ENCODE measurements at places on chromosomes 5 and 9.

- DNase-seq = no peak
Observed at GRCh38 chr5:124580925-124581737, 165.3 kb downstream of the ZNF608 start.

GRCh38 chr5:107370396-107370968 lies 300.3 kb downstream of the EFNA5 start:
- no peak for DNase-seq

DNA sequence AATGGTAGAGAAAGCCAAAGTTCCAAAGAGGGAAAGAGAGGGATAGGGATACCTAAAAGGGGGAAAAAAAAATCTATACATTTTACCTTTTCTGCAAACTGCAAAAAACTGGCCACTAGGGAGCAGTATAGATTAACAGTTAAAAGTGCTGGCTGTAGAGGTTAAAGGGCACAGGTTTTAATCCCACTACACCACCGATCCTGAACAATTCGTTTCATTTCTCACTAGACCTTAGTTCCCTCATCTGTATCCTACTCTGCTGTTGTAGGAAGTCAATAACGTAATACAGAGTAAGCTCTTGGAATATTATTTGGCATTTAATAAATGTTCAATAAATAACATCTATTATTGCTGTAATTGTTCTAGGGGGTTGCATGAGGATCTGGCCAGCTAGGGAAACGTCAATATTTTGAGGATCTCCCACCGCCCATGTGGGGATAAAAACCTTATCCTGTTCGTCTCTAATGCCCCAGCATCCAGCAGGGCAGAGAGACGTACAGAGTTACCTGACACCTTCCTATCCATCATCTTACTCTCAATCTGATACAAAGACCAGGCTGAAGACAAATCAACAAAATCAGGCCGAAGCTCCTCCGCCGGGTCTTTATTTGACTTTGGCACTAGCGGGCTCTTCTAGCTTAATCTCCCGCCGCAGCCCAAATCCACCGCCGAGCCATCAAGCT lies 757 bp downstream of the CDC26 start:
- no peak for DNase-seq

GRCh38 chr5:115459855-115460341 lies 84.7 kb downstream of the FEM1C start:
- no peak for DNase-seq

DNA sequence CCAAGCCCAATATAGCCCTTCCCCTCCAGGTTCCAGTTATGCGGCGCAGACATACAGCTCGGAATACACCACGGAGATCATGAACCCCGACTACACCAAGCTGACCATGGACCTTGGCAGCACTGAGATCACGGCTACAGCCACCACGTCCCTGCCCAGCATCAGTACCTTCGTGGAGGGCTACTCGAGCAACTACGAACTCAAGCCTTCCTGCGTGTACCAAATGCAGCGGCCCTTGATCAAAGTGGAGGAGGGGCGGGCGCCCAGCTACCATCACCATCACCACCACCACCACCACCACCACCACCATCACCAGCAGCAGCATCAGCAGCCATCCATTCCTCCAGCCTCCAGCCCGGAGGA lies 6.3 kb downstream of the NR4A3 start:
- no peak for DNase-seq

DNA sequence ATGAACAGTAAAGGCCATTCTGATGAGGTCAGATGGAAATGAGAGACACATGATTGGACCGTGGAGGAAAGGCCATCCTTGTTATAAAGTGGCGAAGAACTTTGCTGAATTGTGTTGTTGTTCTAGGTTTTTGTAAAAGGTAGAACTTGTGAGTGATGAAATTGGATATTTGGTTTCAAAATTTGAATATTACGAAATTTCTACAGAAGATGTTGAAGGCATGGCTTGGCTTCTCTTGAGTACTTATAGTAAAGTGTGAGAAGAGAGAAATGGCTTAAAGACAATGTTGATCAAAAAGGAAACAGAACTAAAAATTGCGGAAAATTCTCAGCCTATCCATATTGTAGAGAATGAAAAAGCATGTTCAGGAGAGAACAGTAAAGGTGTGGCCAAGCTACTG lies 166.6 kb upstream of the S1PR3 start:
- no peak for DNase-seq

- no peak for DNase-seq
Observed at GRCh38 chr5:147036691-147037245, 158.2 kb upstream of the PPP2R2B start.

GRCh38 chr5:170849374-170849773 lies 12.4 kb upstream of the RANBP17 start:
- no peak for DNase-seq

DNA sequence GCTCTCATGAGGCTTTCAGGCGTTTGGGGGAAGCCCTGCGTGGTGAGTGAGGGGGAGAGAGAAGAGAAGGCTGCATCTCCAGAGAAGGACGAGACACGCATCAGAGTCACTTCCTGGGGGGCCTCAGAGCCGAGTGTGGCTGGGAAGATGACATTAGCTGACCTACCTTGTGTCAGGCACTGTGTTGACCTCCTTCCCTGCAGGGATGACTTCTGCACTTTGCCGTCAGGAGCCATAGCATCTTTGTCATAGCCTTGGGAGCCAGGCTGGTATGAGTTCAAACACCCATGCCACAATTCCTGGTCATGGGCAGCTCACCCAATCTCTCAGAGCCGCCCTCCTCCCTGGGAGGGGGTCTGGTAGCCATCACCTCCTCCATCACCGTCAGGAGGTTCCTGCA lies 17.3 kb downstream of the NEURL1B start:
- no peak for DNase-seq

GRCh38 chr9:1722404-1722803 lies 292.7 kb upstream of the SMARCA2 start:
- DNase-seq = no peak

- DNase-seq = no peak
Observed at GRCh38 chr9:132383462-132383883, 23.2 kb downstream of the TTF1 start.

DNA sequence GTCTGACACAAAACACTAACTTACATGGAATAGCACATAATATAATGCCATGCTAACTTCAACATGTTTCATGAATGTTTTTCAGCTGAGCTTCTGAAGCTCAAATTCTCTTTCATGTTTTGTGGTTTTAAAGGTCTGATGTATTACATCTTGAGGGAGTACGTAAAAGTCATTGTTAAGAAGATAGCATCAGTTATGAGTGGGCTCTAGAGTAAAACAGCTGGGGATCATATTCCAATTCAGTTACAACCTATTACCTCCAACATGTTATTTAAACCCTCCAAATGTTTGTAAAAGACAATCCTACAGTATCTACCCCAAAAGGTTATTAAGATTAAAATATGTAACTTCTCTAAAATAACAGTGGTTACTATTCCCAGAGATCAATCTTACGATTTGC lies 19.2 kb downstream of the CETN3 start:
- DNase-seq = no peak

- DNase-seq = no peak
Observed at GRCh38 chr9:92482329-92482728, at the start of gene ASPN. Gene ASPN (minus strand): TSS chr9:92482506.

DNA sequence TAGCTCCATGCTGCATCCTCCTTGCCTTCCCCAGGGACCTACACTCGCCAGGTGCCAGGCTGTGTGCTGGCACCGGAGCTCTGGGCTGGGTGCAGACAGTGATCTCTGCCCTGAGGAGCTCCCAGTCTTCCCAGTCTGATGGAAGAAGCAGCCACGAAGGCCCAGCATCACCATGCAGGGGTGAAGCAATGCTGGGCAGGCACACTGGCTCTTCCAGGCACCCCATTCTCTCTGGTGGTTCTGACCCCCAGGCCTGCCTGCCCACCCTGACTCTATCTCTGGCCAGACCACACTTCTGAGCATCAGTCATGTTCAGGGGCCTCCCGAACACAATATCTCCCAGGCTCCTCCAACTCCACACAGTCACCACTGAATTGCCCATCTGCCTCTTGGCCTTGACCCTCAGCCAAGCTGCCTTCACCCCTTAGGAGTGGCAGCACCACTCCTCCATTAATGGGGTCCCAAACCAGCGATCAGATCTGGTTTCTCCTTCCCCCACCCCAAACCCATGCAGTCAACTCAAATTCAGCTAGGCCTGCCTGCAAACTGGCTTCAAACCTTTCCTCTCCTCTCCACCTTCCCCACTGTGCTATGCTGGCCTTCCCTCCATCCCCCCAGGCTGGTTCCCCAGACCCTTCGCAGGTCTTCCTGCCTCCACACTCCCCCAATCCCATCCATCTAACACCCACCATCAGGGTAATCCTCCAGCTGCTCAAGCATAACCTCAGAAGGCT lies 102.7 kb upstream of the MVB12B start:
- DNase-seq = no peak

GRCh38 chr5:148920646-148921288 lies 94.4 kb downstream of the ADRB2 start:
- no peak for DNase-seq

DNA sequence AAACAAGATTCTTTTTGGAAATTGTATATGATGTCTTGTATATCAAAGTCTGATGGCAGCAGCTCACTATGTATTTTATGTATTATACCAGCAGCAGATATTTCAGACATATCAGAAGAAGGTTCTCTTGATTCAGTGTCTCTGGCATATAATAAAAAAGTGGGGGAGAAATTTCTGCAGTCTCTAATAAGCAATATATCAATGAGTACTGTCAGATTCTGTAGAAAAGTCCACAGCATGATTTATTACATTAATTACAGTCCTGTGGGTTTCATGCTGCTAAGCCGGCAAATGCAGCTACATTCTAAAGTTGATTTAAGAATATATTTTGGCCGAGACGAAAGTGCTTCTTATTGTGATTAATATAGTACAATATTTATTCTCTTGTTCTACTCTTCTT lies 113.1 kb downstream of the KIAA1958 start:
- no peak for DNase-seq

GRCh38 chr9:131759017-131759647 lies 19.3 kb upstream of the RAPGEF1 start:
- DNase-seq = no peak

- no peak for DNase-seq
Observed at GRCh38 chr5:159262472-159262858, 625 bp upstream of the UBLCP1 start.

DNA sequence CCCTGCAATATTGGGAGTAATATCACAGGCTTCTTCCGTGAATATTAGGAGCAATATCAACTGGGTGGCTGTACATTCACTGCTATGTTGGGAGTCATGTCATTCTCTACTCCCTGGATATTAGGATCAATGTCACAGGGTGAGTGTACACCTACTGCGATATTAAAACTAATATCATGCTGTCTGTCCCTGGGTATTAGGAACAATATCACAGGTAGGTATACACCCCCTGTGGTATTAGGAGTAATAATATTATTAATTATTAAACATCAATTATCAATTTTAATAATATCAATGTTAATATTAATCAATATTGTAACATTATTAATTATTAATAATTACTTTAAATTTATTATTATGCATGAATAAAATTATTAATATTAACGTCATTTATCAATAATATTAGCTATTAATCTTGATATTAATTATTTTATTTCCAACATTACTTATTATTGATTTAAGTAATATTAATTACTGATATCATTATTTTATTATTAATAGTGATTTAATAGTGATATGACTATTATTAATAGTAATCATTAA lies 121.9 kb downstream of the TMEM38B start:
- no peak for DNase-seq

- DNase-seq = no peak
Observed at GRCh38 chr5:98433673-98434072, 339.8 kb upstream of the RGMB start.

DNA sequence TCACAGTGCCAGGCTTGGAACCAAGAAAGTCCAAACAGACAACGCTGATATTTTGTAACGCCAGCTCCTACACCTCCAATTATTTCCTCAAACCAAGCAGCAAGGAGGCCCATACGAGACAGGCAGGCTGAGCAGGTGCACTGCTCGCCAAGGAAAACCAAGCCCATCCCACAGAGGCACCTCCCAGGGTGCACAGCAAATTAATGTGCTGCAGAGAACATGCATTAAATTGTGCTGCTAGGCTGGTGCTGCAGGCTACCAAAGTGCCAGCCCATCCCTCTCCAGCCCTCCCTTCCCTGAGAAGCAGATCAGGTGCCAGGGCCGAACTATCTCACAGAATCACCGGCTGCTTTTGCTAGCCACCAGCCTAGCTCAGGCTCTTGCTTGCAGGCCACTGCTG lies 137.8 kb downstream of the PAX5 start:
- no peak for DNase-seq
